ENCODE measurements at places on chromosomes 7 and 10.
A peak's percentile ranks its signal among the peaks of the same experiment; 100 is the strongest.

DNA sequence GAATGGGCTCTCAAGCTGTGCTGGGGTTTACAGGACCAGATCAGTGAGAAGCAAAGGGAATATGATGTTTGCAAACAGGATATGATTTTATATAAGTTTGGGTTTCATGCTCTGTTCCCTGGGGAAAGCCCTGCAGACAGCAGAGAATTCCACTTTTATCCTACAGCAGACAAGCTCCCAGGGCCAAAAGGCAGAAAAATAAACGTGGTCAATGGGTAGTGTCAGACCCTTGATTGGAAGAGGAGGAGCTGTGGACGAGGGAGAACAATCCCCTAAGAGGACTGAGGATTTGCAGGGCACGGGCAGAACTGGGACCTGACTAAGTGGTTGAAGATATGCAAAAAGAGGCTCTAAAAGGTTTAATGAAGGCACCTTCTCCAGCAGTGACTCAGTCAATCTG, 275.3 kb downstream of the HDAC9 start:
- no peak for DNase-seq

GRCh38 chr10:3750006-3750816, 34.8 kb downstream of the KLF6 start:
- DNase-seq: peak; percentile 14

DNA sequence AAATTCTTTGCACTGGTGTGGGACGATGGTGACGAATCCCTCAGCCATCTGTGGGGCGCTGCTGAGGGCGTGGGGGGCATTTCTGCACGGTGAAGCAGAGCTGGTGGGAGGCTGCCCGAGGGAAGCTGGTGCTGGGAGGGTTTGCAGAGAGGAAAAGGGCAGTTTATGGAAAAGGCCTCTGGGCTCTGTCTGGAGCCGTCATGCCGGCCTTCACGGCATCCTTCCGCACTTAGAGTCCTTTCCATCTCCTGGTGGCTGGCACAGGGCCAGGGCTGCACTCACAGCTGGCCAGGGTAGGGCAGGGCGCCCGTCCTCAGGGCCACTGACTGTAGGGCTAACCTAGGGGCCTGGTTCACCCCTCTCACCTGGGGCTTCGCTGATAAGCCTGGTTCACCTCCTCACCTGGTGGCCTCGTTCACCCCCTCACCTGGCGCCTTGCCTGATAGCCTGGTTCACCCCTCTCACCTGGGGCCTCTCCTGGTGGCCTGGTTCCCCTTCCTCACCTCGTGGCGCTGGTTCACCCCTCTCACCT, 598 bp upstream of the AMZ1 start:
- no peak for DNase-seq

- DNase-seq: no peak
Measured at GRCh38 chr10:114157912-114158311, 16.1 kb downstream of the CCDC186 start.

GRCh38 chr10:89079961-89080360, 89.4 kb downstream of the FAS start:
- DNase-seq: no peak
